ENCODE measurements at places on chromosomes 4 and X. TPM values are rescaled to one million over a fixed set of nuclear protein-coding genes. Genes with fewer than 3 reads are reported as not detected.
A peak's percentile ranks its signal among the peaks of the same experiment; 100 is the strongest.

DNA sequence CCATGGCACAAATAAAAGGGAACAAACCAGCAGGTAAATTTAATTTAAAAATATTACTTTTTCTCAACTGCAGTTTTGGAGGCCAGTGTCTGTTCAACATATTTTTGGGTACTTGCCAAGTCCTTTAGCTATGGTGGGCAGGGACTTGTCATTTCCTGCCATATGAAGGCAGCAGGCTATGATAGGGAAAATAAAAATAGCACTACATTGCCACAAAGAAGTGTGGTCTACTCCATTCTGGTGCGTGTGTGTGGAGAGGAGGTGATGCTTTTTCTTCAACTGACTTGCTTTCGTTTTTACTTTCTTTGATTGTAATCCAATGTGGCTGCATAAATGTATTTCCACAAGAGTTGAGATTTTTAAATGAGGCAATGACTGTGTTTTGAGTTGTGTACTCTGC is 17.2 kb downstream of the GPR174 start:
- peak; percentile 86 for DNase-seq

The BEX5 gene
- total RNA-seq: 0.75 TPM

- DNase-seq: no peak
Observed at GRCh38 chr4:11496351-11496829, 67.7 kb upstream of the HS3ST1 start.

The FAM149A gene
- not detected for total RNA-seq

The SATL1 gene
- total RNA-seq: not detected

DNA sequence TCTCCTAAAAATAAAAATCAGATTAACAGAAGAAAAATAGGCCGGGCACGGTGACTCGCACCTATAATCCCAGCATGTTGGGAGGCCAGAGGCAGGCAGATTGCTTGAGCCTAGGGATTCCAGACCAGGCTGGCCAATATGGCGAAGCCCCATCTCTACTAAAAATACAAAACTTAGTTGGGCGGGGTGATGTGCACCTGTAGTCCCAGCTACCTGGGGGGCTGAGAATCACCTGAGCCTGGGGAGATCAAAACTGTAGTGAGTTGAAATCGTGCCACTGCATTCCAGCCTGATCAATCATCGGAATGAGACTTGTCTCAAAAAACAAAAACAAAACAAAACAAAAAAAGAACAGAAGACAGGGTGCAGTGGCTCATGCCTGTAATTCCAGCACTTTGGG is 32.8 kb upstream of the NOCT start:
- DNase-seq: no peak

The DUSP21 gene
- total RNA-seq: not detected

GRCh38 chr4:113145519-113146291 is 96.3 kb downstream of the ANK2 start:
- DNase-seq: no peak

GRCh38 chr4:105709081-105709450 is 482 bp downstream of the GSTCD start:
- no peak for DNase-seq

The TECRL gene
- total RNA-seq: not detected

The HTR2C gene
- not detected for total RNA-seq

DNA sequence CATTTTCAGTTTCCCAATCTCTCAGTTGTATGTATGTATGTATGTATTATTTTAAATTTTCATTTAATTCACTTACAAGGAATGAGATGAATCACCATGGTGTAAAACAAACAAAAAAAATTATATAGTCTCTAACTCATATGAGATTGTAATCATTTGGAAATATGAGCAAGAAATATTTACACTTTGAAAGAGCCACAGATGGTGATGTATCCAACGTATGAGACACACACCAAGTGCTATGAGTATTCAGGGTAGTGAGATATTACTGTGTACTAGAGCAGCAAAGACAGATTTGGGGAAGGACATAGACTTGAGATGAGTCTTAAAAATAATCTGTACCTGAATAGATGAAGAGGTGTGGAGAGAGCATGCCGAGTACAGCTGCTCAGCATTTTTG is 1154.4 kb downstream of the RAPGEF2 start:
- DNase-seq: no peak

DNA sequence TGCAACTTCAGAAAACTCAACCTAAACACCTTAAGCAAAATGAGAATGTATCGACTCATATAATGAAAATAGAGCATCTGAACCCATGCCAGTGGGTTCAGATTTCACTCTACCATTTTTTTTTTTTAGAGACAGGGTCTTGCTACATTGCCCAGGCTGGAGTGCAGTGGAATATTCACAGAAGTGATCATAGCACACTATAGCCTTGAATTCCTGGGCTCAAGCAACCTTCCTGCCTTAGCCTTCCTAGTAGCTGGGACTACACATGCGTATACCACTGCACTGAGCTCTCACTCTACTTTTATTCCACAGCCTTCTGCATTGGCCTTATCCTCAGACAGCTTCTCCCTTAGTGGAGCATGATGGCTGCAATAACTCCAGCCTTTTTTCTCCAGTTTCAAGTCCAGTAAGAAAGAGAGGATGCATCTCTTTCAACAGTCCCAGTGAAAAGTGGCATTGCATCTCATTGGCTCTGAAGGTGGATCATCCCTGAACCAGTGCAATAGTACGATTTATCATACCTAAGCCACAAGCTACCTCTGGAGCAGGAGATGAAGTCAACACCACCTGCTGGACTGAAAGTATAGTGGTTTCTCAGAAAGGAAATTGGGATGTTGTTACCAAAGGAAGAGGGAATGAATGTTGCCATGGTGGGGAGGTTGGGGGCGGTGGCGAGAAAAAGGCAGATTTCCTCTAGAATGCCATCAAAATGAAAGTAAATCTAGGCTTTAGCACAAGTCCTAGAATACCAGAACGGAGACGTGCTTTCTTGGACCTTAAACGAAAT is 2.0 kb upstream of the SOD3 start:
- no peak for DNase-seq

The CYBB gene
- 20.9 TPM for total RNA-seq

- DNase-seq: no peak
Observed at GRCh38 chr4:140126261-140126660, 27.7 kb downstream of the MAML3 start.

DNA sequence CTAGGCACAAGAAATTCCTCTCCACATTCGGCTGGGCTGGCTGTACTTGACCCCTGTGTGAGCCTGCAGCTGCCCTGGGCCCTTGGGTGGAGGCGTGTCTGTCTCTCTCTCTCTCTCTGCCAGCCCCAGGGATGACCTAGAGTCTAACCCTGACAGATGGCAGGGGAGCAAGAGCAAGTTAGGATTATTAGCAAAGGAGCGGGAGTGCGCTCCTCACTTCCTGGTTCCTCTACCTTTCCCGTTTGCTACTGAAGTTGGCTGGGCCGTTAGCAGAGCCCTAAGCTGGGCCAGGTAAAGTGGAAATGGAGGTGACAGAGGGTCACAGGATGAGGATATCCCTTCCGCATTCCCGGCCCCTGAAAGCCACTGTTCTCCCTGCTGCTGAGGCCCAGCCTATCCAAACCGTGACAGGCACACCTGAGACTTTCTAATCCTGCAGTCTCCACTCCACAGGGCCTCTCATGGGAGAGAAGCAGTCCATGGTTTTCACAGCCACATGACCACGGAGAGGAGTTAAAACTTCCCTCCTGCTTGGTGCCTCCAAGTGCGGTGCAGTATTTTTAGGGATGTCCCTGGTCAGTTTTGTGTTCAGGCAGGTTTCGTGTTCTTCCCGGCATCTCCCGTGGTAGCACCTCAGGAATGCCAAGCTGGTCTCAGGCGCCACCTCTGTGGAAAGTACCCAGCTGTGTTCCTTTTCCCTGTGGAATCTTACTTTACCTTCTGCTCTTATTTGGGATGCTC is 79.3 kb downstream of the CLDN22 start:
- no peak for DNase-seq

DNA sequence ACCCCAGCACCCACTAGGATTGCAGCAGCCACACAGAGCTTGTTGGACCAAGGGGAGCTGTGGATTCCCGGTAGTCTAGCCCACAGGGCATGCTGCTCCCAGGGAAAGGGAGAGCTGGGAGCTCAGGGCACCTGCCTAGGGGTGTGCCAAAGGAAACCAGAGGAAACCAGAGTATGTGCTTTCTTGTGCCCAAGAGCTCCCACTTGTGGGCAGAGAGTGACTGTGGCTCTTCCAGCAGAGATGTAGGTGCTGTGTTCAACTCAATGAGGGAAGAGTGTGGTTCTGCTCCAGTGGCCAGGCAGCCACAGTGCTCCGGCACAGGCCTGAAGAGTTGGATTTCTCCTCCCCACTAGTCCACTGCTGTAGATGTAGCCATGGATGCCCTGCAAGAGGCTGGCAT is 1050.0 kb upstream of the INTU start:
- DNase-seq: no peak

DNA sequence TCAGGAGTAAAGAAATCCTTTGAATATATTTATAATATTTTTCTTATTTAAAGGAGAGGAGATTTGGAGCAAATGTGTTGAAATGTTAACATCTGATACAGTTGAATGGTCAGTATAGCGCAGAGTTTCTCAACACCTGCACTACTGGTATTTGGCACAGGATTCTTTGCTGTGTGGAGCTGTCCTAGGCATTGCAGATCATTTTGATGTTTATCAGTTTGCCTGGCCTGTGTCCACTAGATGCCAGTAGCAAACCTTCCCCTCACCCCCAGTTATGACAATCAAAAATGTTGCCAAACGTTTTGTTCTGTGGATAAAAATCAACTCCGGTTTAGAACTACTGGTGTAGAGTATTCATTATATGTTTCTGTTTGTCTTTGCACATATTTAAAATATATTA is 765.3 kb upstream of the SLIT2 start:
- DNase-seq: no peak

The TBX22 gene
- not detected for total RNA-seq

DNA sequence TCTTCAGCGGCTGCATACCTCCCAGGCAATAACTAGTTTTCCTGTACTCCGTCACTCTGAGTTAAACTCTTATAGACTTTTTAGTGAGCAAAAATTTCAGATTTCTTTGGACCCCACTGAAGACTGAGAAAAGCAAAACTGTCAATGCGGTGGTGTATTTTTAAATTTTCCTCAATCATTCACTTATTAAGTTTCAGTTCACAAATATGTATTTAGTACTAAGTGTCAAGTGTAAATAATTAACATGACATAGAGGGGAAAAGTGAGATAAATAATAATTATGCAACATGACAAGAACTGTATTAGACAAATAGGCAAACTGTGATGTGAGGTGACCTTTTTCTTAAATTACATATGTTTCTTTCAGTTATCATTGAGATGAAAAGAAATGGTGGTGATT is 124.4 kb downstream of the NAF1 start:
- DNase-seq: no peak

The CLCN4 gene
- 0.66 TPM for total RNA-seq

- DNase-seq: no peak
Observed at GRCh38 chr4:7159923-7160322, 32.4 kb upstream of the SORCS2 start.

GRCh38 chr4:15777697-15778288 is 335 bp upstream of the CD38 start:
- no peak for DNase-seq

- no peak for DNase-seq
Observed at GRCh38 chr4:127506283-127506682, 126.5 kb upstream of the INTU start.

Data from natural killer cell (primary cell).